ENCODE measurements at places on chromosomes 7 and 10.

GRCh38 chr7:93232673-93233018, 480 bp downstream of the VPS50 start:
- DNase-seq, result no peak

DNA sequence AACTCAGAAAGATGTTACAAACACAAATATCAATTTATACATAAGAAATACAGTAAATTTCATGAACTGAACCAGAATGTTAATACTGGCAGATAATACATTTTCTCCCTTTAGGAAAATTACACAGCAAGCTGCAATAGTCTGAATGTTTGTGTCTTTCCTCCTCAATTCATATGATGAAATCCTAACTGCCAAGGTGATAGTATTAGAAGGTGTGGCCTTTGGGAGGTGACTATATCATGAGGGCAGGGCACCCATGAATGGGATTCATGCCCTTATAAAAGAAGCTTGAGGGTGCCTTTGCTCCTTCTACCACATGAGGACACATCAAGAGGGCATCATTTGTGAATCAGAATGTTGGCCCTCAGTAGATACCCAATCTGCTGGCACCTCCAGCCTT, 64.3 kb upstream of the GPR22 start:
- no peak for DNase-seq

- no peak for DNase-seq
Observed at GRCh38 chr7:22480523-22481075, 19.4 kb downstream of the STEAP1B start.

- no peak for DNase-seq
Observed at GRCh38 chr10:12375076-12375504, 25.7 kb downstream of the CAMK1D start.
